ENCODE measurements at places on chromosomes 16 and 17. TPM values are rescaled to one million over a fixed set of nuclear protein-coding genes. Genes with fewer than 3 reads are reported as not detected.

Gene G6PC1
- total RNA-seq, result not detected

Gene KRT31
- total RNA-seq, result not detected

Gene LITAFD
- total RNA-seq, result not detected

Gene AARSD1
- total RNA-seq, result 33.3 TPM

Gene KCNG4
- not detected for total RNA-seq

DNA sequence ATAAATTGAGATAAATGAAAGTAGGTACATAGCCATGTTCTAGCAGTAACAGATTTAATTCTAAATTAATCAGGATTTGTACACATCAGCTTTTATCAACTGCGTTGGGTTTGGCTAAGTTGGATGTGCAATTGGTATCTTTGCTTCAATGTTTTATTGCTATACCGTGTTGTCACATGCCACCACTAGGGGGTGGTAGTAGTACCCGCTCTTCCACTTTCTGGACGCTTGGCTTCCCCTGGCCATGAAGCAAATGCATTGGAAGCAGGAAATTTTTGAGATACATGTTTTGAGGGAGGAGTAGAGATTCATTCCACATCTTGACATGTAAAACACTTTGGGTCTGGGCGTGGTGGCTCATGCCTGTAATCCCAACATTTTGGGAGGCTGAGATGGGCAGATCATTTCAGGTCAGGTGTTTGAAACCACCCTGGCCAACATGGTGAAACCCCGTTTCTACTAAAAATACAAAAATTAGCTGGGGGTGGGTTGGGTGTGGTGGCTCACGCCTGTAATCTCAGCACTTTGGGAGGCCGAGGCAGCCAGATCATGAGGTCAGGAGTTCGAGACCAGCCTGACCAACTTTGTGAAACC is 58.6 kb downstream of the EMP2 start:
- no peaks in the 10 kb centered on the region for H3K27me3 ChIP-seq
- H3K4me1 ChIP-seq, result no peaks in the 10 kb centered on the region
- H3K27ac ChIP-seq, result no peak overlapping the region
- no peak for DNase-seq
- H3K36me3 ChIP-seq, result peaks cover 36% of the 10 kb centered on the region

DNA sequence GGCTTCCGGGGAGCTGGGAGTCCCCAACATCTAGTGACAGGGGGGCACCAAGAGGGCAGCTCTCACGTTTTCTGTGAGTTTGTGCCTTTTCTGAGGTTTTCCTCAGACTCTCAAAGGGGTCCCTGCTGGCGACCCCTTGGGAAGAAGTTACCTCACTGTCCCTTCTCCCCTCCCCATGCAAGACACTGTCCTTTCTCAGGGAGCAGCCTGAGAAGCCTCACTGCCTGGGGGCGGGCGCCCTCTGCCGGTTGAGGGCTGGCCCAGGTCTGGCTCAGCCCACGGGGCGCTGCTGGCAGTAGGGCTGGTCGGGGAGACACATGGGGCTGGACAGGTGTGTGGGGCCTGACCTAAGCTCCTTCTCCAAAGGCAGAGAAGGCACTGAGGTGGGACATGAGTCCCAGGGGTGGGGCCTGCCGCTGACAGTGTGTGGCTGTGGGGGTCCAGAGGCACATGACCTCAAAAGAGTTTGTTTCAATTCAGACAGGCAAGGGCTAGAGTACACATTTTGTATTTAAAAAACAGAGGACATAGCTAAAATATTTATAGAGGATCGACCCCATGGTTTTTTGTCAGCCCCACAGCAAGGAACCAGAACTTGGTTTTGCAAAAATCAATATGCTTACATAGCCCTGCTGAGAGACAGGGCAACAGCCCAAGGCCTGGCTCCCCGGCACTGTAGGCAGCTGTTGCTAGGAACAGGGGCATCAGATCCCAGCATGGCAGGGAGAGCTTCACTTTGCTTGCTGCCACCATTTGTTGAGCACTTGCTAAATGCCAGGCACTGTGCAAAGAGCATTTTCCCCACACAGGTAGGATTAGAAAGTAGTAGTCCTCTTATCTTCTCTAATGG is 18.5 kb upstream of the ALDH3A1 start:
- no peaks in the 10 kb centered on the region for H3K27me3 ChIP-seq
- peak; percentile 77 for DNase-seq
- no peak overlapping the region for H3K27ac ChIP-seq
- no peaks in the 10 kb centered on the region for H3K36me3 ChIP-seq
- no peaks in the 10 kb centered on the region for H3K4me1 ChIP-seq

- H3K36me3 ChIP-seq, result no peaks in the 10 kb centered on the region
- H3K4me3 ChIP-seq, result no peak overlapping the region
- no peaks in the 10 kb centered on the region for H3K27me3 ChIP-seq
- H3K4me1 ChIP-seq, result no peaks in the 10 kb centered on the region
Measured at GRCh38 chr17:19010729-19011505, 6.4 kb upstream of the FAM83G start.

- no peaks in the 10 kb centered on the region for H3K27me3 ChIP-seq
- H3K27ac ChIP-seq, result no peak overlapping the region
- no peak for DNase-seq
Measured at GRCh38 chr17:59825533-59826322, 67.0 kb downstream of the TUBD1 start.

DNA sequence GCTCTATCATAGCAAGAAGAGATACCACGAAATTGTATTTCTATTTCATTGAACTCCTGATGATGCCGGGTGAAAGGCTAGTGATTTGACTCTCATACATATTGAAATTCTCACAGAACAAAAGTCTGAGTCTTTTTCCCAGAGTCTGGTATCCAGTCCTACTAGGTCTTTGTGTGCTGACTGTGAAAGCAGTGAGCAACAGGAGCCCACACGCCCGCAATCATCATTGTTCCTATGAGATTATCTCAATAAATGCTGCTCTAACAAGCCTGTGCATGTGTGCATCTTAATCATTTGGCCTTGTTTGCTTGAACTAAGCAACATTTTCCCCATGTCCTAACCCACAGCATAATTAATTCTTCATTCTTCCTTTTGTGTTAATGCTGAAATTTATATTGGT is 1466.0 kb downstream of the CDH11 start:
- H3K4me1 ChIP-seq, result no peaks in the 10 kb centered on the region
- H3K27ac ChIP-seq, result no peak overlapping the region
- DNase-seq, result no peak
- H3K4me3 ChIP-seq, result no peak overlapping the region
- H3K27me3 ChIP-seq, result no peaks in the 10 kb centered on the region

DNA sequence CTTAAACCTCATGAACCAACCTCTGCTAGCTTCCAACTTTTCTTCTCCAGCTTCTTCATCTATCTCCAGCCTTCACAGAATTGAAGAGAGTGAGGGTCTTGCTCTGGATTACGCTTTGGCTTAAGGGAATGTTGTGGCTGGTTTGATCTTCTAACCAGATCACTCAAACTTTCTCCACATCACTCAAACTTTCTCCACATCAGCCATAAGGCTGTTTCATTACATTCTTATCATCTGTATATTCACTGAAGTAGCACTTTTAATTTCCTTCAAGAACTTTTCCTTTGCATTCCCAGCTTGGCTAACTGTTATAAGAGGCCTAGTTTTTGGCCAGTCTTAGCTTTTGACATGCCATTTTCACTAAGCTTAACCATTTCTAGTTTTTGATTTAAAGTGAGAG is 52.3 kb downstream of the CACNG1 start:
- H3K36me3 ChIP-seq, result peaks cover 8% of the 10 kb centered on the region
- no peak for DNase-seq
- H3K27ac ChIP-seq, result no peak overlapping the region
- H3K27me3 ChIP-seq, result no peaks in the 10 kb centered on the region

DNA sequence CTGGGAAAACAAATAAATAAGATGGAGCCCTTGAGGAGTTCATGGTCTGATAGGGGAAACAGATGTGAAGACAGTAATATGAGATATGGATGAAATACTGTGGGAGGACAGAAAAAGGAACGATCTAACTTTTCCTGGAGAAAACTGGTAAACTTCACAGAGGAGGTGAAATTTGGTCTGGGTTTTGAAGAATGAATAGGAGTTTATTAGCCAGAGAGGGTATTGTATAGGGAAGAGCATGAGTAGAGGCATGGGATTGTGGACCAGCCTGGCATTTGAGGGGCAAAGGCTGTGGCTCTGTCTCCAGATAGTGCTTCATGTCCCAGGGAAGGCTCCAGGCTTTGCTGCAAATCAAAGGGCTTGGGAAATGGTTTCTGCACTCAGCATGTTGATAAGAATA is 1.6 kb downstream of the LPO start:
- no peak overlapping the region for H3K4me3 ChIP-seq
- no peaks in the 10 kb centered on the region for H3K4me1 ChIP-seq
- peaks cover 52% of the 10 kb centered on the region for H3K27me3 ChIP-seq
- no peak overlapping the region for H3K27ac ChIP-seq
- DNase-seq, result no peak

DNA sequence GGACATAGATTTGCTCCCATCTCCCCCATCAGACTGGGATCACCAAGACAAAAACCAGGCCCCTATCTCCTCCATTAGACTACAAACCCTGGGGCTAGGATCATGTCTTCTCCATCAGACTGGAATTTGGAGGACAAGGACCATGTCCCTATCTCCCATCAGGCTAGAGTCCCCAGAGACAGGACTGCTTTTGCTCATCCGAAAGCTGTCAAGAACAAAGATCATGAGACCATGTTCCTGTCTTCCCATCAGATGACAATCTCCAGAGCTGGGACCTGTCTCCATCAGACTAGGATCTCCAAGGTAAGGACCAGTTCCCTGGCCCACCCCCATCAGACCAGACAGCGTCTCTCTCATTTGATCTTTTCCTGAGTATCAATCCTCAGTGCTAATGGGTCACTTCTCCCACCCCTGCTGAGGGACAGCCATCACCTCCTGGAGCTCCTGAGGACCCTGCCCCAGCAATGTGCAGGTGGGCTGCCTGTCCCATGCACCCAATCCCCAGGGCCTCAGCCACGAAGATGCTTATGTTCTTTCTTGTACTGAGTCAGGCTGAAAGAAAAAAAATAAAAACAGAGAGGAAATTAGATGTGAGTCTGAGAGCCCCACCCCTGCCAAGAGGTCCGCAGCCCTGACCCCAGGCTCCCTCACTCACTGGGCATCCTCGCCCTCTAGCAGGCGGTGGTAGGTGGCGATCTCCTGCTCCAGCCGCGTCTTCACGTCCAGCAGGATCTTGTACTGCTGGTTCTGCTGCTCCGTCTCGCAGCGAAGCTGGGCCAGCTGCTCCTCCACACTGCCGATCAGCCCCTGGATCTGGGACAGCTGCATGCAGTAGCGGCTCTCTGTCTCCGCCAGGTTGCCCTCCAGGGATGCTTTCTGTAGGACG is 90.3 kb downstream of the GOSR1 start:
- no peak for DNase-seq
- H3K4me3 ChIP-seq, result no peak overlapping the region
- no peak overlapping the region for H3K27ac ChIP-seq
- H3K27me3 ChIP-seq, result no peaks in the 10 kb centered on the region

GRCh38 chr16:80176114-80176513 is 364.7 kb upstream of the DYNLRB2 start:
- H3K27ac ChIP-seq, result no peak overlapping the region
- no peaks in the 10 kb centered on the region for H3K27me3 ChIP-seq
- no peaks in the 10 kb centered on the region for H3K4me1 ChIP-seq

DNA sequence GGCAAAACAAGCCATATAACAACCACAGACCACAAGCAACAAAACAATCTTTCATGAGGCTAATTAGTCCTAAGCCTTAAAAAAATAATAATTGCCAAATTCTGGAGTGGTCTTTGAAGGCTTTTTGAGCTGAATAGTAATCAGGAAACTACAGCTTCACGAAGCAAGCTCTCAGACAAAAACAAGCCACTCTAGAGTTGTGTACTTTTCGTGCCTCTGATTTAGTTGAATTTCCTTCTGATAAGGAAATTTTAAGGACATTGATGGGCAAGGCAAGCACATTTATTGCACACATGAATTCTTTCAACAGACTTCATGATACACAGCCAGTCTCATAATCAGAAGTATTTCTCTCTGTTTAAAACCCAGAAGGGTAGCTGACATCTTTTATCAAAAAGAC is 130.8 kb upstream of the IRX3 start:
- no peak overlapping the region for H3K27ac ChIP-seq
- no peaks in the 10 kb centered on the region for H3K27me3 ChIP-seq
- H3K4me3 ChIP-seq, result no peak overlapping the region
- no peak for DNase-seq
- no peaks in the 10 kb centered on the region for H3K36me3 ChIP-seq

DNA sequence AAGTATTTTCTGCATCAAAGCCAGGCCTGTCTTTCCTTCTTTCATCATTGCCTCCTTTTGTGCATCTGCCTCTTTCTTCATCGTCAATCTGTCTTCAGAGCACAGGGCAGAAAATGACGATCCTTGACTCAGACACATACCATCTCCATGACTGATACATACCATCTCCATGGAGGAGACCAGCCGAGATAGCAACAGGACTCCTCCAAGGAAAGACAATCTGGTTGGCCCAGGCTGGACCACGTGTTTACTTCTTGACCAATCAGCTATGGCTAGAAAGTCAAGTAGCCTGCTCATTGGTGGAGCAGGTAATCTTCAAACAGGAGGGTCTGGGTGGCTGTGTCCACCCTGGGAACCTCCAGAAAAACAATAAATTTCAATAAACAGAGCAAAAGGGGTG is 164.6 kb downstream of the CPPED1 start:
- no peak overlapping the region for H3K27ac ChIP-seq
- H3K27me3 ChIP-seq, result no peaks in the 10 kb centered on the region
- no peaks in the 10 kb centered on the region for H3K36me3 ChIP-seq
- H3K4me1 ChIP-seq, result no peaks in the 10 kb centered on the region
- H3K4me3 ChIP-seq, result no peak overlapping the region

DNA sequence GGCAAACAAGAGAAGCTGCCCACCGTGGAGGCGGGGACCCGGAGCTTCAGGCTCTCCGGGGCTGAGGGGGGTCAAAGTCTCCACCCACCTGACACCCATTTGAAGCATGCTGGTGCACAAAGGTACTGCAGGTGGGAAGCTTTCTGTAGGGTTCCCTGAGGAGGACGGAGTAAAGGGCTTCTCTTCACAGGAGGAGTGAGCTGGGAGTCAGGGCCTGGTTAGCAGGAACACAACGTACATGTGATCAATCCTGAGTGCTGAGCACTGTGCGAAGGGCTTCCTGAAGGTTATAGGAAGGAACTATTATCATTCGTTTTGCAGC is 252.9 kb upstream of the RPL38 start:
- peaks cover 11% of the 10 kb centered on the region for H3K4me1 ChIP-seq
- peaks cover 6% of the 10 kb centered on the region for H3K27me3 ChIP-seq
- no peak overlapping the region for H3K27ac ChIP-seq
- DNase-seq, result no peak
- H3K36me3 ChIP-seq, result no peaks in the 10 kb centered on the region
- no peak overlapping the region for H3K4me3 ChIP-seq

DNA sequence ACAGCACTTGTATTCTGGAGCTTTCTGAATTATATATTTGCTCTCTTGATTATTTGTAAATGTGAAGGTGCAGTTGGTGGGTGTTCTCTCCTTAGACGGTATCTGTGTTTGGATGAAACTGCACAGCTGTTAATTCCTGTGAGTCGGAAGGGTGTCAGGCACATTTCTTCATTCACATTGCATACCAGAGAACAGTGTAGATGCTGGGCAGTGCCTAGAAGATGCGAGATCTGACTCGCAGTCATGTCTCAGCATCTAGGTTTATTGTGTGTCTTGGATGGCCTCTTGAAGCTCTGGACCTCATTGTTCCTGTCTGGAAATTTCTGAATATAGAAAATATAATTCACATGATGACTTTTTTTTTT is 61.2 kb downstream of the CLEC16A start:
- no peak overlapping the region for H3K27ac ChIP-seq
- peaks cover 27% of the 10 kb centered on the region for H3K36me3 ChIP-seq
- no peaks in the 10 kb centered on the region for H3K27me3 ChIP-seq
- no peak overlapping the region for H3K4me3 ChIP-seq

Data from heart left ventricle (tissue), 16 donors.